ENCODE measurements at places on chromosomes 5 and 9. TPM values are rescaled to one million over a fixed set of nuclear protein-coding genes. Genes with fewer than 3 reads are reported as not detected.

Gene MAN1B1
- 63.0 TPM for total RNA-seq

Gene PIK3R1
- total RNA-seq = 13.6 TPM

Gene RAB3C
- total RNA-seq = not detected

Gene C1QTNF3
- 0.16 TPM for total RNA-seq

Gene TGFBI
- 420 TPM for total RNA-seq

Gene CDO1
- not detected for total RNA-seq

Gene SOHLH1
- not detected for total RNA-seq

Gene PGM5
- total RNA-seq = not detected

Gene ARL10
- total RNA-seq = 4.8 TPM

Gene UGT3A1
- total RNA-seq = not detected

Gene SPATA31D4
- not detected for total RNA-seq

Gene NOL6
- 42.9 TPM for total RNA-seq

Gene OTP
- not detected for total RNA-seq

Gene SLC1A1
- 0.04 TPM for total RNA-seq

Gene NR4A3
- 0.15 TPM for total RNA-seq

Gene SLU7
- 30.7 TPM for total RNA-seq

Gene ENTREP1
- total RNA-seq = 0.19 TPM

Gene ZNF454
- 0.08 TPM for total RNA-seq

Gene SHOC1
- total RNA-seq = not detected

Gene C1QTNF2
- not detected for total RNA-seq

Gene TRIM14
- total RNA-seq = 15.5 TPM

Gene LHFPL2
- 14.4 TPM for total RNA-seq

Gene NIM1K
- 0.08 TPM for total RNA-seq

Gene UIMC1
- total RNA-seq = 19.7 TPM

Gene MEIKIN
- not detected for total RNA-seq

Gene C9
- total RNA-seq = 0.08 TPM

Gene TSSK1B
- total RNA-seq = 0.04 TPM

Gene MARVELD2
- 17.2 TPM for total RNA-seq

Gene ARHGEF39
- total RNA-seq = 7.8 TPM

Gene IFNA6
- total RNA-seq = not detected

Gene ANKRD20A1
- not detected for total RNA-seq

Data from hair follicular keratinocyte (primary cell).